Fibroblast of the aortic adventitia (primary cell): ENCODE measurements at places on chromosomes 2 and 18. TPM values are rescaled to one million over a fixed set of nuclear protein-coding genes. Genes with fewer than 3 reads are reported as not detected.

DNA sequence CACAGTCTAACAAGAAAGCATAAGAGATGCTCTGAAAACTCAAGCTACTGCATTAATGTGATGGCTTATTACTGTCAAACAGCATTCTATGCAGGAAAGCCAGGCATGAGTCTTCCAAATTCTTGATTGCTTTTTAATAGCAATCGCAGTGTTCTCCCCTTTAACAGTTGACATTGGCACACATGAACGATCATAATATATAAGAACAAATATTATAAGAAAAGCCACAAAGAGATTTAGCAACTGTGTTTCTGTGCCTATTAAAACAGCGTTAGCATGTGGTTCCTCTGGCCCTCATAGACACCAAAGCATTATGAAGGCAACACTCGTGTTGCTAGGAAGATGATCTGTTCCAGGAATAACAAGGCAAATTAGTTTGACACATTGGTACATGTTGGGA lies 245.0 kb downstream of the ACKR3 start:
- DNase-seq: no peak

GRCh38 chr2:122635686-122636085 lies 880.2 kb downstream of the TSN start:
- no peak for DNase-seq

DNA sequence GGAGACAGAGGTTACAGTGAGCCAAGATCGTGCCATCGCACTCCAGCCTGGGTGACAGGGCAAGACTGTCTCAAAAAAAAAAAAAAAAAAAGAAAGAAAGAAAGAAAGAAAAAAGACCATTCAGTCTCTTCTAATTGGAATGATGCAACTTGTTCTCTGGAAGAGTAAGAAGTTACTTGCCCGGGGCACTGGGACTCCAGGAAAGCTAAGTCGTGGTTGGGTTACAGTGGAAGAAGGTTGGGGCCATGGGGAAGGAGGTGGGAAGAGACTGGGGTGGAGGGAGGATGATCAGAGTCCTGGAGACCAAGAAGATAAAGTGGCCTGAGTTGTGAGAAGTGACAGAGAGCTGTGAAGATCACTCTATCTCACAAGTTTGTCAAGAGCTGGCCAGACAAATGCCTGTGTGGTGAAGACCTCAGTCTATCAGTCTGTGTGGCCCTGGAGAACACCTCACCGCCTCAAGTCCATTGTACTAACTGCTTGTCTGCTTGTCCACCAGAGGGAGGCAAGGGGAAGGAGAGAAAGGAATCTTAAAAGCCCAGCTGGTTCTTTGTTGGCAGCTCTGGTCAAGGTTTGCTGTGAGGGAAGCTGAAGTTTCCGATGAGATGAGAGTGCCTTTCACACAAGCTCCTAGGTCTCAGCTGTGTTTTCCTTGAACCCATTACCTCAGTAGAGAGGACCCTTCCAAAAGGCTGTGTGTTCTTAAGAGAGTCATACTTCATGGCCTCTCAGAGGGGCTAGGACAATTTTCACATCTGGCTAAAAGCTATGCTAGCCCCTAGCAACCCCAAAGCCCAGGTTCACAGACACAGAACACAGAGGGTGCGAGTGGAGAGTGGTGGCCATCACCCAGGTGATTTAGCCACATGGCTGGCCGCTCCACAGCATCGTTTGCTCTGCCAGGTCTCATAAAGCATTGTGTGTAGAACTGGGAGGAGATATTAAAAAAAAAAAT lies 72.0 kb upstream of the TMEM178A start:
- peak; percentile 92 for DNase-seq

GRCh38 chr18:21991081-21991534 lies 178.3 kb upstream of the GATA6 start:
- DNase-seq: peak; percentile 10

DNA sequence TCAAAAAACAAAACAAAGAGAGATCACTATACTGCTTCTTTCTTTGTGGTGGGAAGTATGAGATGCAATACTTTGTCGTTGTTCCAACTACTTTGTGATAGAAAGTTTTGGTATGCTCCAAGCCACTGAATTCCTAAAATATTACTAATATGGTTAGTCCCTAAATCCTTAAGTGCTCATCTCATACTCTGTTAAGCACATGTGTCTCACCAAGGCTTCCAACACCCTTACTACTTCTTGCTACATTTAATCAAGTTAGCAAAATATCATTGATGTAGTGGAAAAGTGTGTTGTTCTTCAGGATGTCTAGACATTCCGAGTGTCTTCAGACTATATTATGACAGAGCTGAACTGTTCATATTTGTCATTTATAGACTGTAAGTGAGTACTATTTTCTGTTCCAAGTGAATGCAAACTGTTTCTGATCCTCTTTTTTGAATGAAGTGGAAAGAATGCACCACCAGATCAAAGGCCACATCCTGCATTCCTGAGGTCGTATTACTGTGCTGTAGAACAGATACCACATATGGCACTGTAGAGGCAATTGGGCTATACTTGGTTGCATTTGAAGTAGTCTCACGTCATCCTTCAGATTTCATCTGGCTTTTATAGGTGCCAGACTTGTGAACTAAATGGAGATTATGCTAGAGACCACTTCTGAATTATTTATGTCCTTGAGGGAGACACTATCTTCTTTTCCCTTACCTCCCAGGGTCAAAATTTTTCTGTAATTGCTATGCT lies 298.4 kb upstream of the ZNF521 start:
- peak; percentile 84 for DNase-seq

- no peak for DNase-seq
These were observed 480.2 kb downstream of the LPIN1 start for GRCh38 chr2:12226653-12227052.

GRCh38 chr18:31977270-31977872 lies 34.4 kb upstream of the TRAPPC8 start:
- peak; percentile 72 for DNase-seq

DNA sequence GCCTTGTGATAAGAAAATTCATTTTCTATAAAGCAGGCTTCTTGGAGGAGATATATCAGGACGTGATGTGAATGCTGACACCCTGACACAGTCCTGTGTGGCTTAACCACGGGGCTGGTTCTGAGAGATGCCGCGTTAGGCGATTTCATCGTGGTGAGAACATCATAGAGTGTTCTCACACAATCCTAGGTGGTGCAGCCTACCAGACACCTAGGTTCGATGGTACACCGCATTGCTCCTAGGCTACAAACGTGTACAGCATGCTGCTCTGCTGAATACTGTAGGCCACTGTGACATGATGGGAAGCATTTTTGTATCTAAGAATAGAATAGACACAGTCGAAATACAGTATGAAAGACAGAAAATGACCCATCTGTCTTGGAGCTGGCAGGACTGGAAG lies 82.5 kb downstream of the TNFRSF11A start:
- DNase-seq: no peak

DNA sequence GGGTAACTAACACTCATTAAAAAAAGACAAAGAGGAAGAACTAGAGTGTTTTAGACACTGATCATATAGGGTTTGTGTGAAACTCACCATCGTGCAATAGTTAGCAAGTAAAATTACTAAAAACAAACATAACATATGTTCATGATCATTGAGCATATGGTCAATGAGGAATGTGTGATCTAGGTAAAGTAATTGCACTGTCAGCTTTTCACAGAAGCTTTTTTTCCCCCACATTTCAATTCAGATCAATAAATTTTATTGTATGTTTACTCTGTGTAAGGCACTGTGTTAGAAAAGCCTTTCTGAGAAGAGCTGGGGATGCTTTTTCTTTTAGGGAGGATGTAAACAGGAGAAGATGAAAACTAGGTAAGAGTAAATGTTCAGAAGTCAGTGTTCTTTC lies 348.2 kb downstream of the LRP1B start:
- DNase-seq: no peak

DNA sequence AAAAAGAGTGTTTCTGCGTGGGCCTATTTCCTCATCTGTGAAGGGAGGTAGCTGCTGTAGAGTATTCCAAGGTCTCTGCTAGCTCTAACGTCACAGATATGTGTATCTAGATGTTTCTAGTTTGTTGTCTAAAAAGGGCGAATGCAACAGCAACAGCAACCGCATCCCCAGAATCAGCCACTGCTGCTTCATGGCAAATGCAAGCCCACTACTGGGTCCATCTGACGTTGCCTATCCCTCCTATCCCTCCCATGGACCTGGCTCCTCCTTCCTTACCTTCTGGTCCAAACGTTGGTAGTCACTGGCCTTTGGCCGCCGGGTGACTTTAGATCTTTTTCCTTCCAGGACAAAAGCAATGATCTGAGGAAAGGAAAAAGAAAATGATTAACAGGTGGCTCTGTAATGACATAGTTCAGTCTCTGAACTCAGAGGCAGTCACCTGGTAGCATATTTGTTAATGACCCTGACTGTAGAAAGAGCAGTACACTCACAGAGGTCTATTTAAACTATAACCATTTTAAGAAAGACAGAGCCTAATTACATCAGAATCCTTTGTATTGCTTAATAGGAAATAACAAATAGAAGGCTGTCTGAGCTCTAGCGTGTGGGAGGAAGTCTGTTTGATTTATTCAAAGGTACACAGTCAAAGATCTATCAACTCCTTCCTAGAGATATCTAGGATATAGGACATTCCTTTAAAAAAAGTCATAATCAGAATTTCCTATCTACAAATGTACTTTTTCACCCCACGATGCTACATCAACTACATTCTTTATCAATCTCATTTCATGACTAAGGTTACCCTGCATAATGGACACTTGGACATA lies 2.9 kb downstream of the TGOLN2 start:
- peak; percentile 44 for DNase-seq

The EGR4 gene
- not detected in 2 replicates for total RNA-seq

The LRRC30 gene
- total RNA-seq: not detected in 2 replicates

The D2HGDH gene
- total RNA-seq: 9.3 and 44.1 TPM in 2 replicates

The EPHA4 gene
- 13.9 and 26.7 TPM in 2 replicates for total RNA-seq

The SCYGR4 gene
- not detected in 2 replicates for total RNA-seq

The CSRNP3 gene
- 2.3 and 3.4 TPM in 2 replicates for total RNA-seq
